ENCODE measurements at places on chromosomes 5 and 9.

DNA sequence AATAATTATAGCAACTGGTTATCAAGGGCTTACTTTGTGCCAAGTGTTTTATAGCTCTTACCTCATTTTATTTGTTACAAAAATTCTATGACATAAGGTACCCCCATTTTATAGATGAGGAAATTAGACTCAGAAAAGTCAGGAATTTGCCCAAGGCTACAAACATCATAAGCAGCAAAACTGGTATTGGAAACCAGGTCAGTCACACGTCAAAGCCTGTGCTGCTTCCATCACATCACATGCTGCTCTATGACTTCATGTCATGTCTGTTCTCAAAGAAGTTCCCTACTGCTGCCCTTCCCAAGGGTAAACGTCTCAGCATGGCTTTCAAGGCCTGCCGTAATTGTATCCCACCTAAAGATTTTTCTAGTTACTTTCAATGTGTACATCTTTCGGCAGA is 6.9 kb upstream of the KIF2A start:
- DNase-seq, result no peak

- DNase-seq, result no peak
These were observed 94.3 kb downstream of the PBX3 start for GRCh38 chr9:125841444-125841843.

DNA sequence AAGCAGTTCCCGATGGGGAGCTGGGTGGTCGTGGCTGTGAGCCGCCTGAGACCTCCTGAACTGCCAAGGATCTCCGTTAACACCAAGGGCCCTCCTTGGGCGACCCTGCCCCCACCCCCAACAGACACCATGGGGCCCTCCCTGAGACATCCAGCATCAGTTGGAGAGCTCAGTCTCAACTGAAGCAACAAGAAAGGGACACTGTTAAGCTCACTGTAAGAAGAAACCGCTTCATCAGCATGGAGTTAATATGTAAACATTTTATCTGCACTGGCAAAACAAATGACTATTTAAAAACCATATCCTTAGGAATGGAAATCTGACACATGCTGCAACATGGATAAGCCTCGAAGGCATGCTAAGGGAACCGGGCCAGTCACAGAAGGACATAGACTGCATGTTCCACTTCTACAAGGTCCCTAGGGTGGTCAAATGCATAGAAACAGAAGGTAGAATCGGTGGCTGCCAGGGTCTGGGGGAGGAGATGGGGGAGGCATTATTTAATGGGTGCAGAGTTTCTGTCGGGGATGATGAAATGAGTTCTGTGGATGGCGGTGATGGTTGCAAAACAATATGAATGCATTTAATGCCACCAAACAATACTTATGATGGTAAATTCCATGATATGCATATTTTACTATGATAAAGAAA is 47.4 kb downstream of the ROR2 start:
- DNase-seq, result no peak

DNA sequence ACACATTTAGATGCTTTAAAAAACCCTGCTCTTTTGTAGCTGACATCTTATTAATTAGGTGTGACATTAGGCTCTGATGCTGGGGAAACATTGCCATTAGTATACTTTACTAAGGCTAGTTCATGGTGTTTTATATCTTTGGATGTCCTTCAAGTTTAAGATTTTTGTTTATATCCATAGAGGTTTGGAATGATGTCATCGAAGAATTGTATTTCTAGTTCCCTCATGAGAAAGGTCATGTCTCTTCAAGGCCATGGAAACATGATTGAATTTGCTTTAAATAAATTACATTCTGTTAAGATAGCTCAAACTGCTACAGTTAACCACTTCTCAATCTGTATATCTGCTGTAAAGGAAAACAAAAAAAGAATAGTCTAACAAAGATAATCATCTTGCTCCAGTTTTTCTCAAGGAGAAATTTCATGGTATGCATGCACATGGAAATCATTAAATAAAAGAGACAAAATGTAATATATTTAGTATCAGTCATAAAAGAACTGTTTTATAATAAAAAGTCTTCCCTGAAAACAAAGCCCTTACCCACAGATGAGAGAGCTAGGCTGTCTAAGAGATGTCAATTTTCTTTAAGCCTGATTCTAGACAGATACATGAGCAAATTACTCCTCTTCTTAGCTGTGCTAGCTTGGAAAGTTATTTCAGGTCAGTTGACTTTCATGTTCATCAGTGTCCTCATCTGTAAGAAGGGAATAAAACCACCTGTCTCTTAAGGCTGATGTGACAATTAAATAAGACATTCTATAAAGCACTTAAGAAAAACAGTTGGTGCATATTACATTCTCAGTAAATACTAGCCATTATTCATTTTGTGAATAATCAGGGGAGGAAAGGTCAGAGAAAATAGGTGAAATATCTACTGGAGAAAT is 25.0 kb upstream of the STARD4 start:
- no peak for DNase-seq

DNA sequence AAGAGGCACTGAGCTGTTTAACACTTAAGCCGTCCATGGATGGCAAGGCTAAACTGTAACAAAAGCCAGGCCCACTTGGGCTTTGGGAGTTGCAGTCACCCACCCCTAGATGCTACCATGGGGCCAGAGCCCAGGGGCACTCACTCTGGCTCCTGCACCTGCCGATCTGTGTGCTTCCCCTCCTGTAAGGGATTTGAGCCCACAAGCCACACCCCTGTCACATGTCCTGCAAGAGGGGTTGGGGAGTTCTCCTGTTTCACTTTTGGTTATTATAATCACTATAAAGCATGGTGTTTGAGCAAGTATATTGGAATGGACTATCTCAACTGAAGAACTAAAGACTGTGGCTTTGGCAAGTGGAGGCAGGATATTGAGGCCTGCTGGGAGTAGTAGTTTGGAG is 14.0 kb upstream of the GPR151 start:
- DNase-seq, result no peak

DNA sequence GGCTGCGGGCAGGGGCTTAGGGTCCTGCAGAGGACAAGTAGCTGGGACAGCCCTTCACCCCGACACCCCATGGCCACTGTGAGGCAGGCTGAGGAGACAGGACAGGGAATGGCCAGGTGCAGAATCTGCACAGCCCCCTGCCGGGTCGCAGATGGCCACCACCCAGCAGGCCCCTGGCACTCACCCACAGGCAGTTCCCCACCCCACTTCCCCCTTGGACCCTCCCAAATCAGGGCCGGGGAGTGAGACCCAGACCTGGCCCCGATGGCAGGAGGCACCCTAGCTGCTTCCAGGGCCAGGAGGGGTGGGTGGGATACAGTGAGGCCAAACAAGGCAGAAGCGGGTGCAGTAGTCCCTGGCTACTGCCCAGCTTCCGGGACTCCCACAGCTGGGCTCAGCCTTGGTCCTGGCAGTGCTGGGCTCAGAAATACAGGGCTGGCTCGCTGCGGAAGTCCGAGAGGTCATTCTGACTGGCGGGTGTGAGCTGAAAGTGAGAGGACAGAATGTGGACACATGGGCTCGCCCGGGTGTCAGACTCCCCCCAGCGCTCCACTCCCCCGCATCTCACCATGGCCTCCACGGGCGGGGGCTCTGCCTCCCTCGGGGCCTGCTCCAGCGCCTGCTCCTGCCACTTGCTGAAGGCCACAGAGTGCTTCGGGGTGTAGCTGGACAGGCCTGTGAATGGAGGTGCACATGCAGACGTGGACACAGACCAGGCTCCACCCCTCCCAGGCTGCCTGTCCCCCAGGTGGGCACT is 3.4 kb downstream of the SSNA1 start:
- DNase-seq, result no peak

DNA sequence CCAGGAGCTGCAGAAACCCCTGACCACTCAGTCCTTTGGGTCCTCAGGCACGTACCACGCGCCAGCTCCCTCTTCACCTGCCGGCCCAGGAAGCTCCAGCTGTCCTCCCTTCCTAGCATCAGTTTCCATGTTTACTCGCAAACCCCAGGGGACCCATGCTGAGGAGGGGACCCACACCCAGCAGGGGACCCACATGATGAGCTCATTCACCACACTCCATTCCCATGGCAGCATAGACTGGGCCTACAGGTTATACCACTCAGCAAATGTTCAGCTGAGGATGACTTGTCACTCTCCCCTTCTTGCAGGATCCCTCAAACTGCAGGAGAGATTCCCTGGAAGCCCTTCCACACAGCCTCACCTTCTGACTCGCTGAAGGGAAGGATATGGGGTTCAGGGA is 73.5 kb upstream of the GALNT10 start:
- DNase-seq, result peak; percentile 50

GRCh38 chr9:110355911-110356310 is 18.2 kb upstream of the TXNDC8 start:
- DNase-seq, result no peak

DNA sequence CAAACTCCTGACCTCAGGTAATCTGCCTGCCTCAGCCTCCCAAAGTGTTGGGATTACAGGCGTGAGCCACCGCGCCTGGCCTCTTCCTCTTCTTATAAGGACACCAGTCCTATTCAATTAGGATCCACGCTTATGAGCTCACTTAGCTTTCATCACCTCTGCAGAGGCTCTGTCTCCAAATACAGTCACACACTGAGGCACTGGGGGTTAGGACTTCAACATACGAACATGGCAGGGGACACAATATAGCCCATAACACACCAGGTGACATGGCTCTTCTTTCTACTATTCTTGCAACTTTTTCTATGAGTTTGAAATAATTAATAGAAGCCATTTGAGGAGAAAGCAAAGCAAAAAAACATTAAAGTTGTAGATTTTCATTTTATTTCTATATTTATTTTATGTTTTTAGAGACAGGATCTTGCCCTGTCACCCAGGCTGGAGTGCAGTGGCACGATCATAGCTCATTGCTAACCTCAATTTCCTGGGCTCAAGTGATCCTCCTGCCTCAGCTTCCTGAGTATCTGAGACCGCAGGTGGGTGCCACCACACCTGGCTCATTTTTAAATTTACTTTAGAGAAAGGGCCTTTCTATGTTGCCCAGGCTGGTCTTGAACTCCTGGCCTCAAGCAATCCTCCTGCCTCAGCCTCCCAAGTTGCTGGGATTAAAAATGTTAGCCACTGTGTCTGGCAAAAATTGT is 6.0 kb upstream of the PRRT1B start:
- DNase-seq, result no peak

DNA sequence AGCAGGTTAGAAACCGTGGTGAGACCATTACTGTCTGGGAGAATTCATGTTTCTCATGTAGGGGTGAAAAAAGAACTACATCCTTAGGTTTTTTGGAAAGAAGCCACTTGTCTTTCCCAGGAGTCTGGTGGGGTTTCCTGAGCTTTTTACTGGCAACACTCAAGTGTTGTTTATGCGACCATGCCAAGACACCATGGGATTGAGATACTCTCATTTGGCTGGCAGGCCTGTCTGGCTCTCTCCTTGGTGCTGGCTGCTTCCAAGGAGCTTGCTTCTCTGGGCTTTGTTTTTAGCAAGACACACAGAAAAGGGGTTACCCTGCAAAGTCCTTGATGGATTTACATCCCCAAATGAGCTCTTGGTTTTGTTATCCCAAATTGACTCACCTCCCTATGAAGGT is 80.9 kb upstream of the ISL1 start:
- no peak for DNase-seq

DNA sequence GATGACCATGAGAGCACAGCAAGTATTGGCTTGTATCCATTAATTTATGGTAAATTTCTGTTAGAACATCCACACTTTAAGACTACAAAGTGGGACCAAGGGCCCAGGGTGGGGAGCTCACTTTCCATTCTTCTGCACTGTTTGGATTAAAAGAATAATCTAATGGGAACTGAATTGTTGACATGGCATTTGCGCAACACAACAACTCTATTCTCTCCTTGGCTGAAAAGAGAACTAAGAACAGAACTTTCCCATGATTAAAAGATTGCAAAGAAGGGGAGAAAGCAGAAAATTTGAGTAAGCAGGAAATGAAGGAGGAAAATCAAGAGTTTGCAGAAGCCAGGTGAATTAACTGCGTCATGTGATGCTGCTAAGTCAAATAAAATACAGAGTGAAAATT is 143.4 kb downstream of the HINT1 start:
- DNase-seq, result no peak

DNA sequence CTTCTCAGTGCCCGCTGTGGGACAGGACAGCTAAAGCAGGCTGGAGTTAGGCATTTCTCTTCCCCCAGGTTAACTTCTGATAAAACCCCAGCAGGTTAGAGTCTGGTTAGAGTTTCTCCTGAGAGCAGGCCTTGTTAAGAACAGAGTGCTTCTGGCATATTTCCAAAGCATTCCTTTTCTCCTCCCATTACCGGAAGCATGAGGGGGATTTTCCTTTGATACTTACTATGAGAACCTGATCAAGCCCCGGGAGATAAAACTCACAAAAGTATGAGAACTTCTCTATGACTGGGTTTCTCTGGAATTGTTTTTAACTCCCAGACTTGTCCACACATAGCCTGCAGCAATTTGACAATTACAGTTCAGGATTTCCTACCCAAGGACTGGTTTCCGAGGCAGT is 77.4 kb upstream of the MAST4 start:
- no peak for DNase-seq

DNA sequence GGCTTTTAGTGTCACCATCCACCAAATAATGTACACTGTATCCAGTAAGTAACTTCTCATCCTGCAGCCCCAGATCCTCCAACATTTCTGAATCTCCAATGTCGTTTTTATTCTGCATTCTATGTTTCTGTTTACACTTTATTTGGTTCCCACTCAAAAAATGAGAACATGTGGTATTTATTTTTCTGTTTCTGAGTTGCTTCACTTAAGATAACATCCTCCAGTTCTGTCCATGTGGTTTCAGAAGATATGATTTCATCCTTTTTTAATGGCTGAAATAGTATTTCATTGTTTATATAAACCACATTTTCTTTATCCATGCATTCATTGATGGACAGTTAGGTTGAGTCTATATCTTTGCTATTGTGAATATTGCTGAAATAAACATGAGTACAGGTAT is 677.3 kb upstream of the FTMT start:
- no peak for DNase-seq

DNA sequence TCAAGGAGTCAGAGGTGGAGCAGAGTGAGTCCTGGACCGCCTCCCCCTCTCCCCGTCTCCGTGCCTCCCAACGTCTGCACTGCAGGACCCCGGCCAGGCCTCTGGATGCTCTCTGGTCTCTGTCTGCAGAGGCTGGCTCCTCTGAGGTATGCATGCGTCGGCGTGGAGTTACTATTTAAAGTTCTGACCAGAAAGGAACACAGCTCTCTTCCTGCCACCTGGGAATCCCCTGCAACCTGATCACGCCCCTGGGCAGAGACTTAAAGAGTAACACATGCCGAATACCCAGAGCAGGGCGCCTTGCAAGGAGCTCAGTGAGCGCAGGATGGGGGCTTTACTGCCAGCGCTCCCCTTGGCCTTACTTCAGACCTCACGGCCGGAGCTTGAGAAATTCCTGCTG is 16.0 kb downstream of the ANXA6 start:
- DNase-seq, result no peak

- DNase-seq, result no peak
These were observed 77.9 kb upstream of the VPS13A start for GRCh38 chr9:77099388-77099787.

- no peak for DNase-seq
These were observed 11.8 kb downstream of the PHF19 start for GRCh38 chr9:120865176-120865575.

- DNase-seq, result no peak
These were observed 555.3 kb upstream of the ARRDC3 start for GRCh38 chr5:91938441-91938840.

- DNase-seq, result no peak
These were observed 58.2 kb downstream of the ADAMTS2 start for GRCh38 chr5:179287071-179287470.
